ENCODE measurements at places on chromosomes 2 and 18.
A peak's percentile ranks its signal among the peaks of the same experiment; 100 is the strongest.

- no peak for DNase-seq
Measured at GRCh38 chr2:201201371-201201770, 18.4 kb downstream of the CASP10 start.

DNA sequence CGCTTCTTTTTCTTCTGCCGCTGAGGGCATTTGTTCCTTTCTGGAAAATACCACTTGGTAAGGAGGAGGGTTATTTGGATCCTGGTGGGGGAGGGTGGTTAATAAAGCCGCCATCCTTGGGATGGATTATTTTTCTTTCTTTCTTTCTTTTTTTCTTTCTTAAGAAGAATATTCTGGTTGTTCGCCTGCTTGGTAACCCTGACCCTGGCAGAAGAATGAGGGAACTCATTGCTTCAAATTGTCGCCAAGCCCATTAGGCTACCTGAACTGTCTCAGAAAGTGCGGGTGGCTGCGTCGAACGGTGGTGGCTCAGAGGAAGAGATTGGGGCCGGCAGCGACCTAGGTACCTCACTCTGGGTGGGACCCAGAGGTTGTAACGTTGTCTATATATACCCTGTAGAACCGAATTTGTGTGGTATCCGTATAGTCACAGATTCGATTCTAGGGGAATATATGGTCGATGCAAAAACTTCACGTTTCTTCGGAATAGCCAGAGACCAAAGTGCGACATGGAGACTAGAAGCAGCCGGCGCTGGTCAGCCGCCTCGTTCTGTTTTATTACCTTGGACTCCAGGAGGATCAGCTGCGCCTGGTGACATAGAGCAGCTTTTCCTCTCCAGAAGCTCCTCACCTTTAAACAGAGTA lies 1.3 kb upstream of the HOXD4 start:
- no peak for DNase-seq

DNA sequence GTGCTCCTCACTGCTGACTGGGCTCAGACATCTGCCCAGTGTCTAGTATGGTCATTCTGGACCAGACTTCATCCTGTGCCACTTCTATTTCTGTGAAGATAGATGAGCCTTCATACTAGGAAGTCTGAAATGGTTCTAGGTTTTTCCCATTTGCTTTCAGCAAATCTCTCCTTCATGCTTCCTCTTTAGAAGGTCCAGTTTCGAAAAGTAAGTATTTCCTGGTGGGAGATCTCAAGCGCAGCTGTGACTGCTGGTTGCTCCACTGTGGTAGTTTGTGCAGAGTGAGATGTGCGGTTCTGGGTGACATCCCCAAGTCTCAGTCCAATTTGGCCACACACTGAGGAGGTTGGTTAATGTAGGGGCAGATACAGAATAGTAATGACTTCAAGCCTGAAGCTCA lies 14.4 kb downstream of the IL36B start:
- no peak for DNase-seq

DNA sequence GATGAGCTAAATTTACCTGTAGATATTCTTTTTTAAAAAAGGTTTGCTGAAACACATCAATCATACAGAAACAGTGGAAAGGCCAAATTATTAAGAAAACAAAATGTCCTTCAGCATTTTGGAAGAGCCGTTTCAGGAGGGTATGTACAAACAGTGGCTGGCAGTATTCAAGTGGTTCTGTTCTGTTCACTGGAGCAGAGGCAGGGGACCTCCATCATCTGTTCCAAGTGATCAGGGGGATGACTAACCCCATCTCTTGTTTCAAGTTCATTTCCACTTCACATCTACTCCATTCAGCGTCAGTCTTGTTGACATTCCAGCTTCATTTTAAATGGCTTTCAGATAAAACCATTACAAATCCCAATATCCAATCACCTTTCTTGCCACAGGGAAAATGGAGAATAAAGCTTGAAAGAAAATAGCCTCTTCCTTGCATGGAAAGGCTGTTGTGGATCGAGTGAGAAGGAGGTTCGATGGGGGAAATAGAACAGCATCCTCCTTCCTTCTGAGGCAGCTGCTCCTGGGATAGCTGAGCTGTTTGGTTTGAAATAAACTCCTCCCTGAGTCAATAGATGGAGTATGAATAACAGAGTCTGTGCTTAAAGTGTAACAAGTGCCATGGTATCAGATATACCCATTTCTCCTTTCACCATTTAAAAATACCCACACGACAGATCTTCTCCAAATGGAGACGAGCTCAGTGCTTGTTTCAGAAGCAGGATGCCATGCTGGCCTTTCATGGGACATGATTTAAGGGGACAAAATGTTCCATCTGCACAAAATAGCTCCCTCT lies 63.7 kb upstream of the OTOF start:
- no peak for DNase-seq

DNA sequence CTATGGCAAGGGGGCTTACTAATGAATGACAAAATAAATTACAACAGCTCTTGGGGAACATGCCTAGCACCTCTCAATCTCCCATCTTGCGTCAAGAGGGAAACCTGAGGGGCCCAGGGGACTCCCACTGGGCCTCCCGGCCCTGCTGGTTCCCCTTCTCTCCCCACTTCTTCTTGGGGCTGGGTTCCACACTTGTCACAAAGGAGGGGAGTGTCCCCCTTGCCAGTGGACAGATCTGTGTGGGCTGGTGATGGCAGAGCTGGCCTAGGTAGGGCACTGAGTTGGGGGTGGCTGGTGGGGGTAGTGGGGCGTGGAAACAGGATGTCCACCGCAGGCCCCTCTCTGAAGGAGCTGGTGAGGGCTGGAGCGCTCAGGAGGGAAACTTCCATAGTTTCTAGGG lies 184.0 kb upstream of the HAAO start:
- peak; percentile 45 for DNase-seq

DNA sequence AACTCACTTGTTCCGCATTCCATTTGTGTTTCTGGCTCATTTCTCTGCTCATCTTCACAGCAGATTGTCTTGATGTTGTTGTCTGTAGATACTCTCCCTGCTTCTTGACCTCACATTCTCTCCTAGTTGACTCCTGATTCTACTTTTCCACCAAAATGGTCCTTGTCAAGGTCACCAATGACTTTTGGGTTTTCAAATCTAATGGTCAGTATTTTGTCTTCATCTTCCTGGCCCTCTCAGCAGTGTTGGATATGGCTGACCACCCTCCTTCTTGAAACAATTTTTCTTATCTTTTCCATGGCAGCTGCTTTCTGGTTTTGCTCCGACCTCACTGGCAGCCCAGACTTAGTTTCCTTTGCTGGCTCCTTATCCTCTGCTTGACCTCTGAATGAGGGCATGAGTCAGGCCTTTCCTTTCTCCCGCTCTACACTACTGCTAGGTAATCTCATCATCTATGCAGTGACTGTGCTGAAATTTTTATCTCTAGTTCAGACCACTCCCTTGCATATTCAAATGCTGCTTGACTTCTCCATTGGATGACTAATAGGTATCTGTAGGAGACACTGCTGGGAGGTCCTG lies 386.6 kb upstream of the SPRED2 start:
- DNase-seq: no peak

- no peak for DNase-seq
Measured at GRCh38 chr2:227097495-227098161, 66.4 kb downstream of the COL4A4 start.

GRCh38 chr2:182377467-182377866 lies 49.4 kb downstream of the PDE1A start:
- DNase-seq: no peak

DNA sequence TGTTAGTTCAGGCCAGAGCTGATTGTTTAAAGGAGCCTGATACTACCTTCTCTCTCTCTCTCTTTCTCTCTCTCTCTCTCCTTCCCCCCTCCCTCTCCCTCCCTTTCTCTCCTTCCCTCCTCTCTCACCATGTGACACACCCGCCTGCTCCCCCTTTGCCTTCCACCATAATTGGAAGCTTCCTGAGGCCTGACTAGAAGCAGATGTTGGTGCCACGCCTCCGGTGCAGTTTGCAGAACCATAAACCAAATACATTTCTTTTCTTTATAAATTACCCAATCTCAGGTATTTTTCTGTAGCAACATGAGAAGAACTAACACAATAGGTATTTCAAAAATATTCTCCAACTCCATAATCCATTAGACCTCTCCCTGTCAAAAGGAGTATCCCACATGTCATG lies 62.4 kb downstream of the ANKRD62 start:
- no peak for DNase-seq

DNA sequence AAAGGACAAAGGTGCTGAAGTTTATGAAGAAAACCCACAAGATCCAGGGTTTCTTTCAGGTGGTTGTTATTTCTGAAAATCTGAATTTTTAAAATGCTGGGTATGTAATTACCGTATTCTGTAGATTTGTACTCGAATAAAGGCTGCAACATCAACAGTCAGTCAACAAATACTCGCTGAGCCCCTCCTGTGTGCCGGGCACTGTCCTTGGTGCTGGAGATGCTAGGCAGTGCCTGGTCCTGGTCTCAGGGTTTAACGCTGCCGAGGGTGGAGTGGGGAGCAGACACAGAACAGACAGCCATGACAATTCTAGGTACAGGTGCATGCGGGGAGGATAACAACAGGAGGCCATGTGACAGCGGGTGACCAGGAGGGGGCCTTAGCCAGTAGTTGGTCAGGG lies 27.2 kb upstream of the PDIA6 start:
- DNase-seq: no peak

- no peak for DNase-seq
Measured at GRCh38 chr2:28036307-28036706, 145.8 kb downstream of the BABAM2 start.

GRCh38 chr2:73376681-73377080 lies 9.0 kb upstream of the ALMS1 start:
- no peak for DNase-seq

DNA sequence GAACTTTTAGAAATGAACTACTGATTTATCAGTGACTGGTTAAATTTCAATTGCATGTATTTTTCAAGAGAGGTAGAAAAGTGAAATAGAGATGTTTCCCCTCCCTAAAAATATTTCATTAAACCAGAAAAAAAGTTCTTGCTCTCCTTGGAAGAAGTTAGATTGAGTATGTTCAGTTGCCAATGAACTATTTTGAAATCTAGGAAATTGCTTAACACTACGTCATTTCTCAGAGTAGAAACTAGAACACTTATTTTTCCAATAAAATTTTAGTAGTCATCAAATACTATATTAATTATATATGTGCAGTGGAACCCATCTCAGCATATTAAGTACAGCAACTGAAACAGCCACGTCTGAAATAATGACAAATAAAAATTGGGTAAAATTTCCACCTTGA lies 51.8 kb upstream of the STAT1 start:
- DNase-seq: no peak

DNA sequence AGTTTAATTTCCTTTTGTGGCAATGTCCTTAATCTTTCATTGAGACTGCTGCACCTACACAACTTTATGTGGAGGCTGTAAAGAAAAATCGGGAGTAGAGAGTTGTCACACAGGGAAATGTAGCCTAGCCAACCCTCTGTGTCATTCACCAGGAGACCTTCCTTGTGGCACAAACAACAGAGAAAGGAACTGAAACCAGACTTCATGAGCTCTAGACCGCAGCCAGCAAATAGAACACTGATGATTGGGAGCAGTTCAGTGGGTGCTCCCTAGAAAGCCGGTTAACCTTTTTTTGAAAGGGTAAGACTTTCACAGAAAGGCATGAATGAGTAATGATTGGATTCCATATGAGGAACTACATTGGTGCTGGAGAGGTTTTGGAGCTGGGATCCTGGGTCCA lies 1752.4 kb upstream of the CELF4 start:
- no peak for DNase-seq

- DNase-seq: no peak
Measured at GRCh38 chr2:65778137-65778536, 345.7 kb upstream of the SPRED2 start.

DNA sequence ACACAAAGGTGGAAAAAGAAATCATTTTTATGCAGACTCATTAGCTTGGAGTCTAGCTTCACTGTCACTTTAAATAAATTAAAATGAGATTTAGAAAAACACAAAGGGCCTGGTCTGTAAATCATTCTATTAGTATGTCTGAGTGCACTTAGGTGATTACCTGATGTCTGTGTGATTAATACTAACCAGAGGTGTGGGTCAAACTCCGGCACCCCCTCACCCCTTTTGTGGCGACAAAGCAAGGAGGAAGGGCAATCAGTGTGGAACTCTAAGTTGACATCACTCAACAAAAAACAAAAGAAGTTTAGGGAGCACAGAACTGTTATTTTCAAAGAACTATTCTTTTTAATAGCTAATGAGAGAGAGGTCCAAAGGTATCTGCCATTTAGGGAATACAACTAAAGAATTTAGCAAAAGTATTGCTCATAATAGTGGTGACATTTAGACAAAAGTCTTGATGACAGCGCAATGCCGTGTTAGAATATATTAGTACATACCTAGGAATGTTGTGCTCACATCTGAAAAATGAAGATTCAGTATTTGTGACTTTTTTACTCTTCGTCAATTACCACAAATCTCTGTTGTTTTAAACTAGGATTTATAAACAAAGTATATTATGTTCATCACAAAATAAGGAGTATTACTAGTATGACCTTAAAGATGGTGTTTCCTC lies 66.3 kb downstream of the ZEB2 start:
- DNase-seq: no peak

DNA sequence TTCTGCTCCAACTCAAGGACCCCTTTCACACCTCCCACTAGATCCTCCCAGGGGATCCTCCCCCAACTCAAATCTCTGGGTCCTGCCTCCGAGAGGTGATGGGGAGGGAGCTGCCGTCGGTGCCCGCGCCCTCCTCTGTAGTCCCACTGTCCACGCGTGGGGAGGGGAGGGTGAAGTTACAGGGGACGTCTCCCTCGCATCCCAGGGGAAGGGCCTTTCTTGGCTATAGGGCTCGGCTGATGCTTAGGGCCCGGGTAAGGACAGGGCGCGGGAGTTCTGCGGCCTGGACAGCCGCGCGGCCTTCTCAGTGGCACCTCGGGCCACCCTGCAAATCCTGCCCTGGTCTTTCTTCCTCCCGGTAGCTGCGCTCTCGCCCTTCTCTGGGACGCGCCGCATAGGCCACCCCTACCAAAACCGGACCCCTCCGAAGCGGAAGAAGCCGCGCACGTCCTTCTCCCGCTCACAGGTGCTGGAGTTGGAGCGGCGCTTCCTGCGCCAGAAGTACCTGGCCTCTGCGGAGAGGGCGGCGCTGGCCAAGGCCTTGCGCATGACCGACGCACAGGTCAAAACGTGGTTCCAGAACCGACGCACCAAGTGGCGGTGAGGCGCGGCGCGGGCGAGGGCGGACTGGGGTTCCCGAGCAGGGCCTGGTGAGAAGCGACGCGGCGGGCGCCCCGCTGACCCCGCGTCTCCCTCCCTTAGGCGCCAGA lies 1.2 kb downstream of the TLX2 start:
- no peak for DNase-seq

GRCh38 chr2:233556881-233557736 lies 9.5 kb downstream of the USP40 start:
- DNase-seq: no peak

- DNase-seq: no peak
Measured at GRCh38 chr18:62846313-62846712, 131.0 kb downstream of the PHLPP1 start.

Measured in CD4-positive, alpha-beta T cell (primary cell).